Calu3 (cell line): ENCODE measurements at places on chromosomes 13 and 19. TPM values are rescaled to one million over a fixed set of nuclear protein-coding genes. Genes with fewer than 3 reads are reported as not detected.

The FUT6 gene
- 1.8 and 2.8 TPM in 2 replicates for total RNA-seq

The ZNF550 gene
- total RNA-seq, result 18.6 and 22.4 TPM in 2 replicates

The CGB2 gene
- total RNA-seq, result 0.52 TPM in 1 of 2 replicates, not detected in the other

The CPT1C gene
- 0.57 and 1.4 TPM in 2 replicates for total RNA-seq

The ZNF45 gene
- total RNA-seq, result 14.9 and 20.3 TPM in 2 replicates

The PRR19 gene
- total RNA-seq, result 1.7 and 2.4 TPM in 2 replicates

The CASP14 gene
- total RNA-seq, result not detected in 2 replicates

The POGLUT2 gene
- 1.9 and 2.3 TPM in 2 replicates for total RNA-seq

The FARSA gene
- 72.8 and 75.5 TPM in 2 replicates for total RNA-seq

The RDH8 gene
- not detected in 2 replicates for total RNA-seq

The LRRC63 gene
- total RNA-seq, result 0.32 and 0.38 TPM in 2 replicates

The POSTN gene
- not detected in 2 replicates for total RNA-seq

The CNMD gene
- not detected in 2 replicates for total RNA-seq

The KCNJ14 gene
- 9.6 and 9.9 TPM in 2 replicates for total RNA-seq

The FAM124A gene
- 0.12 and 0.39 TPM in 2 replicates for total RNA-seq

The MEX3D gene
- 41.4 and 42.0 TPM in 2 replicates for total RNA-seq

The KLC3 gene
- total RNA-seq, result 3.3 and 4.5 TPM in 2 replicates

The PCDH8 gene
- total RNA-seq, result not detected in 2 replicates

The PLVAP gene
- not detected in 2 replicates for total RNA-seq
